ENCODE measurements at places on chromosomes 11 and 22.

DNA sequence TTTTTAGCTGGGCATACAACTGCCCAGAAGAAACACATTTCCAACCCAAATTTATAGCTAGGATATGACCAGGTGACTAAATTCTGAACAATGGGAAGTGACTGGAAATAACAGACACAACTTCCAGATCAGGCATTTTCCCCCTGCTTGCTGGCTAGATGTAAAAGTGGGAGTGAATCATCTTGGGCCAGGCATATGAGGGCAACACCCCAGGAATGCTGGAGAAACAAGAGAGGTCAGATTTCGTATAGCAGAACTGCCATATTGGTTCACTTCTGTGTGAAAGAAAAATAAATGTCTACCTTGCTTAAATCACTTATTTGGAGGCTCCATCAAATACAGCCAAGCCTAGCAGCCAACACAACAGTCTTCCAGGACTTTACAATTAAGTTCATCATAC lies 7.4 kb downstream of the ATL3 start:
- DNase-seq = peak; percentile 70

DNA sequence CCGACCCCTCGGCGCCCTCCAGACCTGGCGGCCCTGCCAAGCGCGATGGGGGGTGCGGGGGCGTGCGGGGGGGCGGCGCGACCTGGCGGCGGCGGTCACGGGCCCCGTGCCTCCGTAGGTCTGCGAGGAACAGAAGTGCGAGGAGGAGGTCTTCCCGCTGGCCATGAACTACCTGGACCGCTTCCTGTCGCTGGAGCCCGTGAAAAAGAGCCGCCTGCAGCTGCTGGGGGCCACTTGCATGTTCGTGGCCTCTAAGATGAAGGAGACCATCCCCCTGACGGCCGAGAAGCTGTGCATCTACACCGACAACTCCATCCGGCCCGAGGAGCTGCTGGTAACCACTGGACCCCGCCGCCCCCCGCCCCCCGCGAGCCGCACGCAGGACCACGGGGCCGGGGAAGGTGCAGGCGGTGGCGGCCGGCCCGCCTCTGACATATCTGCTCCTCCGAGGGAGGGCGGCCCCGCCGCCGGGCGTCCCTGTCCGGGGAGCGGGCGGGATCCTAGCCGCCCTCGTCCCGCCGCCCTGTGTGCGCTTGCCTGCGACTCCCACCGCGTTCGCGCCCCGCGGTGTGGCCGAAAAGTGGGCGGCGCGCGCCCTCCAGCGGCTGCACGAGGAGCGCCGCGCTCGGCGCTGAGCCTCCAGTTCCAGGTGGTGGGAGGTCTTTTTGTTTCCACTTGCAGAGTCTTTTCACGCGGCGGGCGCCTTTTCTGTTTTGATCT lies 2.1 kb downstream of the CCND1 start:
- DNase-seq = peak; percentile 78

DNA sequence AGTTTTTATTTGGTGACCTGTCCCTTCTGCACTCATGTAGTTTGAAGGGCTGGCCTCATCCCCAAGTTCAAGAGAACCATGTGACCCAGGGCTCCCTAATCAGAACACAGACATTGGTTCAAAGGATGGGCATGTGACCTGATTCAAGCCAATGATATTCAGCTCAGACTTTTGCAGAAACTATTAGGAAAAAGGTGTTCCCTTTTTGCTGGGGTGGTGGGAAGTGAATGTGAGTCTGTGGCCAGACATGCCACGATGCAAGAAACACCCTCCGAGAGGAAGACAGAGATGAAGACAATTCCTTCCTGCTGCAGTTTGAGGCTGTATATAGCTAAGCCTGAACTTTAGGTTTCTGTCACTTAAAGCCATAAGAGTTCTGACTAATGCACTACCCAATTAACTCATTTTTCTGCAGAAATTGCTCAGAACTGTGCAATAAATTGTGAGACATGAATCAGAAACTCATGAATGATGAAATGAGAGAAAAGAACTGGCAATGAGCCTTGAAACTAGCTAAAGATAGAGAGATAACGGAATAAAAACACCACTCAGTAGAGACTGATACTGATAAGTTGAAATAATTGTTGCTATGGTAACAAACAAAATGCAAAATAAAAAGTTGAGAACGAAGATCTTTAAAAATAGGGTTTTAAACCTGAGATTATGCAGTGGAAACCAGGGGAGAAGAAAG lies 9.2 kb upstream of the MAPK1 start:
- peak; percentile 28 for DNase-seq

GRCh38 chr11:90738799-90739198 lies 516.0 kb upstream of the CHORDC1 start:
- no peak for DNase-seq

GRCh38 chr22:50567721-50568252 lies 5.1 kb upstream of the SYCE3 start:
- DNase-seq = no peak

- no peak for DNase-seq
Measured at GRCh38 chr22:42282252-42282942, 11.9 kb upstream of the TCF20 start.

DNA sequence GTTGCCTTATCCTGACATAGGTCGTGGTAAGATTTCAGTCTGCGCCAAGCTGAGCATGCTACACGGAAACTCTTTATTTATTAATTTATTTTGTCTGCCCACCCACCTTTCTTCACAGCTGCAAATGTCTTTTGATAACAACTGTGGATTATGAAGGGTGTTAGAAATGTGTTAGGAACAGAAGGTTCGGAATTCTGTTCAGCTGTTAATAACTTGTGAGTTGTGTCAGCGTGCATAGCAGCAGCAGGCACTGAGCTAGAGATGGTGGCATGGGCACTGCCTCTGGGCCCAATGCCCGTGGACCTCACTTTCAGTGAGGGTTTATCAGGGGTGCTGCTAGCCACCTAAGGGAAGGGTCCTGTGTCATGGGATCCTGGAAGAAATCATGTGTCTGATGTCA lies 162.5 kb upstream of the NTM start:
- no peak for DNase-seq

- no peak for DNase-seq
Measured at GRCh38 chr11:22208151-22208858, 15.4 kb downstream of the ANO5 start.

DNA sequence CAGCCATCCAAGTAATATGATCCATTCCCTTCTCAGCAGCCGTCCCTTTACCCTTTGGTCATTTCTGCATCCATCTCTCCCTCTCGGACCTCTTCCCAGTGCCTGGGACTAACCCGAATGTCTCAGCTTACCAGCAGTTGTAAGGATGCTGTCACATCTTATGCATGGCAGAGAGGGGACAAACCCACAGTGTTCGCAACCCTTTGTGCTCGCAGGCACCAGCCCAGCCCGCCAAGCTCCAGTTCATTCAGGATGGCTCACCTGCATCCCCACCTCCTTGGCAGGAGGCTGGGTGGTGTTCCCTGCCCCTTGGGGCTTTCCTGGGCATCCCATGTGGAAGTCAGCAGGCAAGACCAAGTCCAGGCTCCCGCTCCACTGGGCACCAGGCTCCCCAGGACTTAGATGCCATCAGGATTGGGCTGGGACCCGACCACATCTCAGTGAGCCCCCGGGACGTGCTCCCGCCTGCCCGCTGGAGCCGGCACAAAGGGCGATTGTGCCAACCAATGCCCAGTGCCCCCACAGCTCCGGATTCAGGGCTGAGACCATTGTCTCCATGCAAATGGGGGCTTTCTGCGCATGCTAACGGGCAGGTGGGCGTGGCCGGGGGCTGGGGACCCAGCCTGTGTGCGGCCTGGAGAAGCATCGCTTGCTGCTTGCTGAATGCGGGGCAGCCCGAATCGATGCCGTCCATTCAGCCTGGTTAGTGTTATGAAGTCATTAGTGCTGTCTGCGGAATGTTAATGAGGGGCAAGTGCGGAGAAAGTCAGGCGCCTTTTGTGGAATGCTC lies 108.6 kb downstream of the KCNQ1OT1 start:
- DNase-seq = no peak

DNA sequence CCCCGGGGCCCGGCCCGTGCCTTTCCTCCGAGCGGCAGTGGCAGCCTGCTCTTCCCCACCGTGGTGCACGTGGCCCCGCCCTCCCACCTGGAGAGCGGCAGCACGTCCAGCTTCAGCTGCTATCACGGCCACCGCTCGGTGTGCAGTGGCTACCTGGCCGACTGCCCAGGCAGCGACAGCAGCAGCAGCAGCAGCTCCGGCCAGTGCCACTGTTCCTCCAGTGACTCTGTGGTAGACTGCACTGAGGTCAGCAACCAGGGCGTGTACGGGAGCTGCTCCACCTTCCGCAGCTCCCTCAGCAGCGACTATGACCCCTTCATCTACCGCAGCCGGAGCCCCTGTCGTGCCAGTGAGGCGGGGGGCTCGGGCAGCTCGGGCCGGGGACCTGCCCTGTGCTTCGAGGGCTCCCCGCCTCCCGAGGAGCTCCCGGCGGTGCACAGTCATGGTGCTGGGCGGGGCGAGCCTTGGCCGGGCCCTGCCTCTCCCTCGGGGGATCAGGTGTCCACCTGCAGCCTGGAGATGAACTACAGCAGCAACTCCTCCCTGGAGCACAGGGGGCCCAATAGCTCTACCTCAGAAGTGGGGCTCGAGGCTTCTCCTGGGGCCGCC lies 11.9 kb downstream of the C22orf31 start:
- DNase-seq = no peak

DNA sequence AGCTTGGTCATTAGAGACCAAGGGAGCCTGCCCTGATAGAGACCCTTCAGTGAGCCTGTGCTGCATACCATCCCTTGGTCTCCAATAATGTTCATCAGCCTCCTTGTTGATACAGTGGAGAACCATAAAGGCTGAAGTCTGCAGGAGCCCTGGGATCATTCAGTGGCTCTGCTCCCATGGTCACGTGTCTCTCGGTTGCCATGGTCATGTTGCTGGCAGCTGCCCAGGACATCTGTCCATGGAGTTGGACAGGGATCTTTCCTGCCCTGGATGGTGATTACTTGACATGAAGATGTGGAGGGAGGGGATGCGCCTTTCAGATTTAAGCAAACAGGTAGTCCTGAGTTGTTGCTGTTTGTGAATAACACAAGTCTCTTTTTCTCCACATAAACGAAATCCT lies 38.2 kb downstream of the CYB5R2 start:
- DNase-seq = no peak

- no peak for DNase-seq
Measured at GRCh38 chr11:67370351-67371076, 2.9 kb downstream of the CLCF1 start.

- DNase-seq = peak; percentile 92
Measured at GRCh38 chr11:9575260-9576240, 2.1 kb downstream of the WEE1 start.

DNA sequence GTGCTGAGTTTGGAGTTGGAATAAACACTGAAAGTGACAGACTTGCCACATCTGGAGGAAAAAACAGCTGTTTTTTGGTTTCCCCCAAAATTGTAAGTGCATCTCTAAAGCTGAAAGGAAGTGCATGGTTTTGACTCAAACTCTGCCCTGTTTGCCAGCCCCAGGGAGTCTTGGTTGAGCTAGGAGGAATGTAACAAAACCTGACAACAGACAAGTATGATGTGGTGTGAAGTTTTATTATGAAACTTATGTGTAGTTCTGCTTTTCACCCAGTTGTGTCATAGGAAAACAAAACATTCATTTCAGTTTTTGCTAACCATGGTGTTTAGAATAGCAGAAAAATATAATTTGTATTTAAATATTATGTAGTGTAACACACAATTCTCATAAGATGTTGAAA lies 31.7 kb upstream of the PDE3B start:
- DNase-seq = no peak

DNA sequence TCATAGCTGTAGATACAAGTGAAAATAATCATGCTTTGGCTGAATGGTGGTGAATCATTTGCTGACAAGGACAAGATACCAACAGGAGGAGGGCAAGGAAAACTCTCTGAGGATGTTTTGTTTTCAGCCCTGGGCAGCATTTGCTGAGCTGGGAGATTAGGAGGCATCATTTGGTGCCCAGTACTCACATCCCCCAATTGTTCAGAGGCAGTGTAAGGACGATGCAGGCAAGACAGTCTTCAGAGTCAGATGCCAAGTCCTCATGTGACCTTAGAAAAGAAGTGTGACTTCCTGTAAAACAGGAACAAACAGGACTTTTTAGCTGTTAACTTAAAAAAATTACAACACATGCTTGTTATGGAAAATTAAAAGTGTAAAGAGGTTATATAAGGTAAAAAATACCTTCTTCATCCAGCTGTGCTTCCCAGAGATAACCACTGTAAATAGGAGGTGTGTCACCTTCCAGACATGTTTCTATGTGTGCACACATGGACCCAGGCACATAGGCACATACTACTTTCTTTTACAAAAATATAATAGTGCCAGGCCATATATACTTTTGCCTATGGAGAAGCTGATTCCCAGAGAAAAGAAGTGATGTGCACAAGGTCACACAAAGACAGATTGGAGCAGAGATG lies 18.0 kb downstream of the CNTF start:
- DNase-seq = no peak

DNA sequence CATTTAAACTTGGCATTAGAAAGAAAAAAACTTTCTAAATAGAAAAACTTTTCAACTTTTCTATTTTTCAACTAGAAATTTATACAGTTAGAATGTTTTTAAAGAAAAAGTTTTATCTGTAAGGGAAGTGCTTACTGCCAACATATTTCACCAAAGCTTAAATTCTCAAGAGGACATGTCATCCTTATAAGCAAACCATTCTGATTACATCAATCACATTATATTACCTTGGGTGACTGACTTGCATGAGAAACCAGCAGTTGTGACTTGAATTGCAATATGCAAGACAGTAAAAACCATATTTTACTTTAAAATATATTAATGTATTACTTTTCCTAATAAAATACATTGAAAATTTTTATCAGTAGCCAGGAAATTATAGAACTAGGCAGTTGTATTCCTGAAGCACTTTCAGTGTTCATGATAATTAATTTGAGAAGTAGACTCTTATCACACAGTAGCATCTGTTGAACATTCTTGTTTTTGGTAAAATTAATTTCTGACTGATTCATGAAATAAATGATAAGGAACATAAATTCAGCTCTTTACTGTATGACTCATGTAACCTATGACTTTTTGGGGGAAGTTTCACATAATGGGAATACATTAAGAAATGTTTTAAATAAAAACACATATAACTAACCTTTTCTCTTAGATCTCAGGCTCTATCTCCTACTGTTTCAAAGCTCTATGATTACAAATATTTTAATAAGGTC lies 345.0 kb upstream of the CCDC179 start:
- no peak for DNase-seq

GRCh38 chr11:9089061-9089460 lies 2.3 kb downstream of the SCUBE2 start:
- no peak for DNase-seq

GRCh38 chr22:32862936-32863661 lies 61.6 kb downstream of the TIMP3 start:
- no peak for DNase-seq

DNA sequence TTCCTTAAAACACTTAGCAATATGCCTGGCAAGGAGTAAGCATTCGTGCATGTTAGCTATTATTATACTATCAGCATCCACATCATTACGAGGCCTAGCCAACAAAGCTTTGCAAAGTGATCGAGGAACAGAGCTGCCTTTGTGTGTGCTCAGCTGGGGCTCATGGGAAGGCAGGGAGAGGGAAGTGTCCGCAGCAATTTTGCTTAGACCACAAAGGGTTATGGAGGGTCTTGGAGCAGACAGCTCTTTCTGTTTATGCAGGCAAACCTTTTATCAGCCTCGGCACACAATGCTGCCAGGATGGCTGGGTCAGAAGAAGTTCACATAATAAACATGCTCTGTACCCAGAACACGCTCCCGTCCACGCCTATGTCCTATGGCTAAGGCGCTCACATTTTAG lies 10.9 kb upstream of the DKK3 start:
- no peak for DNase-seq

GRCh38 chr22:20615533-20616450 lies 108.4 kb downstream of the MED15 start:
- no peak for DNase-seq
